OCI-M1 (cell line): ENCODE measurements at places on chromosomes 3 and 15.
A peak's percentile ranks its signal among the peaks of the same experiment; 100 is the strongest.

- DNase-seq: peak; percentile 43
Observed at GRCh38 chr3:49158103-49158709, 7.9 kb downstream of the CCDC71 start.

DNA sequence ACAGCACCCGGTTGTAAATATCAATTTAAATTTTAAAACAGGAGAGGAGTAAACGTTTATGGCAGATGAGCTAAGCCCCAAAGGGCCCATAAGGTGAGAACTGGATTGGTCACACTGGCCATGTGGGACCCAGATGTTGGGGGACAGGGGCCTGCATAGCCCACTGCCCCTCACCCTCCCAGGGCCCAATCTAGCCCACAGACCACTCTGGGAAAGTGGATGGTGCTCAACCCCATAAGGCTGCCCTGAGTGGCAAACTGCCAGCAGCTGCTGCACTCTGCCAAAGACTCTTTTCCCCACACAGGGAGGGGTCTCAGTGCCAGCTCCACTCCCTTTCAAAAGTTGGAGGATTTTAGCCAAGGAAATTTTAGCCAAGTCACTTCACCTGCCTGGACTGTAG is 42.5 kb downstream of the CCDC12 start:
- no peak for DNase-seq

GRCh38 chr3:97504463-97504862 is 260.1 kb upstream of the ARL6 start:
- no peak for DNase-seq

DNA sequence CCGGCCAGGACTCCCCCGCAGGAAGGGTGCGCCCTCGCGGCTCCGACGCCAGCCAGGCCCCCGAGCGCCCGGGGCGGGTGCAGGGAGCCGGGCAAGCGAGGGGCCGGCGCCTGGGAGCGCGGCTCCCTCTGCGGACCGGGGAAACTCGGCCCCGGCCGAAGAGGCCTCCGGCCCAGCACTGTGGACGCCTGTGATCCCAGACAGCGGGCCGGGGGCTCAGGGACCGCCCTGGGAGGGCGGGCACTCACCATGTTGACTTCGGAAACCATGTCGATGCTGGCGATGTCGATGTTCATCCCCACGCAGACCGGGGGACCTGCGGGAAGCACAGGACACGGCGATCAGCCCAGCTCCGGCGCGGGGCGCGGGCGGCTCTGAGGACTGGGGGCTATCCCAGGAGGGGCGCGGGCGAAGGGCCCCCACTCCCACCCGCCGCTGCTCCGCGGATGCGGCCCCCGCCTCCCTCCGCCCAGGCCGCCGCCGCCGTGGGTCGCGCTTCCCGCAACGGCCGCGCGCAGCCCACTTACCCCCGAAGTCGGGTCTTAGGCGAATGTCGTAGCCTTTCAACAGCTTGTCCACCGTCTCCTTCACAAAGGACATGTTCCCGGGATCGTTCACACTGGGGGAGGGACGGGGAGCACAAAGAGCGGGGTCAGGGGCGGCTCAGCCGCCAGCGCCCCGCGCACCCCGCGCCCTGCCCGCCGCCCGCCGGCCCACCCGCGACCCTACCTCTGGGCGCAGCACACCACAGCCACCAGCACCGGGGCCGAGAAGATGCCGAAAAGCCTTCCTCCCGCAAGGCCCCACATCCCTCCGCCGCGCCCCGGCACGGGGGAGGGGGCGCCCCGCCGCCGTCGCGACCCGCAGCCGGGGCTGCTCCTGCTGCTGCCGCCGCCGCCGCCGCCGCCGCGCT is at the start of gene GABRB3:
GABRB3 (minus strand) TSS at position 913 of the 913 bp plus-strand sequence.
- no peak for DNase-seq

DNA sequence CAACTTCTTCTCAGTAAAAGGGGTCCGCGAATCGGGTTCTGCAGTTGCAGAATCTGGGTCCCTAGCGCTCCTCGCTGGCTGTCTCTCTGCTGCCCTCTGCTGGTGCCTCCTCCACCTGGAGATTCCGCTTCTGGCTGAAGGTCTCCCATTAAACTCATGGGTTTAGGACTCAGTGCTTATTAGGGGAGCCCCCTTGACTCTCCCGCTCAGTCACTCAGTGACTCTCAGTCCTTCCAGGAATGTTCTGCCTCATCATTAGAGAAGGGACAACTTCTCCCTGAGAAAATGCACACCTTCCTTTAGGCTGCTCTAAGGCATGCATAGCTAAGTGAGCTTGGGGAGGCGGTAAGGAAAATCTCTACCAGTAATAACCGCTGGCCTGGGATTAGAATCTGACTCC is 7.1 kb downstream of the CPN2 start:
- peak; percentile 66 for DNase-seq

GRCh38 chr3:86046436-86047136 is 944.4 kb downstream of the VGLL3 start:
- no peak for DNase-seq

DNA sequence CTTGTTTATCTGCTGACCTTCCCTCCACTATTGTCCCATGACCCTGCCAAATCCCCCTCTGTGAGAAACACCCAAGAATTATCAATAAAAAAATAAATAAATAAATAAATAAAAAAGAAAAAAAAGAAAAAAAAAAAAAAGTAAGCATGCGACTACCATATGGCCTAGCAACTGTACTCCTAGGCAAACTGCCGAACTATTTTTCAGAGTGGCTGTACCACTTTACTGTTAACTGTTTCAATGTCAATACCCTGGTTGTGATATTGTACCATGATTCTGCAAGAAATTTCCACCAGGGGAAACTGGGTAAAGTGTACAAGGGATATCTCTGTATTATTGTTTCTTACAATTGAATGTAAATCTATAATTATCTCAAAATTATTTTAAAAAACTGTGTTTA is 41.3 kb upstream of the MAP4 start:
- DNase-seq: no peak

- peak; percentile 28 for DNase-seq
Observed at GRCh38 chr15:75456710-75457109, 5.2 kb upstream of the SIN3A start.

GRCh38 chr15:71312731-71313460 is 197.6 kb downstream of the THSD4 start:
- no peak for DNase-seq

DNA sequence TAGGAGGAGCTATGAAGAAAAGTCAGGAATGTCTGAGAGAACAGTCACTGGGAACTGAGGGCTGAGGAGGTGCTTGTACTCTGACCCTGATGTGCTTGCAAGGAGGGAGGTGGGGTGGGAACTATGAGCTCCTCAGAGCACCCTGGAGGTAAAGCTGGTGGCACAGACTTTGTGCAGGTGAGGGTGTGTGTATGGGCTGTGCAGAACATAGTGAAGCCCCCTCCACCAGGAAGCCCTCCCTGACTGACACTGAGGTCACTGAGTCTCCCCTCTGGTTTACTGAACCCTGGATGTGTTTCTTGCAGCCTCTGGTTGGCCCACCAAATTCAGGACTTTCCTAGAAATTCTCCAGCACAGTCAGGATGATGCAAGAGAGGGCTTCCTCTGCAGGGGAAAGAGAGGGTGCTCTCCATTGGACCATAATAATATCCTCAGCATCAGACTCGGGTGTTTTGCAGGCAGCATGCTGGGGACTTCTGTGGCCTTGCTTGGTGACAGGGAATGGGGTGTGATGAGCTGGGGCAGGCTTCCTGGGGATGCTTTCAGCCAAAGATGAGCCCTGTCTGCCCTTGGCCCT is 1.5 kb upstream of the ISLR start:
- DNase-seq: no peak

GRCh38 chr3:56459104-56459496 is 9.2 kb downstream of the ERC2 start:
- no peak for DNase-seq

DNA sequence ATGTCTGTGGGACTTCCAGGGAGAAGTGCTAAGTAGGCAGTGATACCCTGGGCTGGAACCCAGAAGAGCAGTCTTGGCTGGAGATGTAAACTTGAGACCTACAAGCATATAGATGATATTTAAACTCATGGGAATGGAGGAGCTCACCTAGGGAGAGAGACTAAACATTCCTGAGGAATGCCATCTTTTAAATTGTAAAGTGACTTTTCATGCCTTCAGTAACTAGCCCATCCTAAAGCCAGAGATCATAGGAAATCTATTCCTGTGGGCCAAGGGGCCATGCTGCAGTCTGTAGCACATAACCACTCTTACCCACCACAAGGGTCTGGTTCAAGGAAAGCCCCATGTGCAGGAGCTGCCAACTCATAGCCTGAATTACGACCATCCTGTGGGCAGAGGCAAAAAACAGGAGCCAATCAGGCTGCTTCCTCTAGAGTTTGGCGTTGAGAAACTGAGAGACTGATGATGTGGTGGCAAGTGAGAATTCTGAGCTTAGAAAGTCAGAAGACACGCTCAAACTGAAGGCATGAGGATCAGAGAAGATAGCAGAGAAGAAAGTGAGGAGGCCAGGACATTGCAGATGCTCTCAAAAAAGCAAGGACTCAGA is 37.5 kb downstream of the CTDSPL start:
- no peak for DNase-seq

DNA sequence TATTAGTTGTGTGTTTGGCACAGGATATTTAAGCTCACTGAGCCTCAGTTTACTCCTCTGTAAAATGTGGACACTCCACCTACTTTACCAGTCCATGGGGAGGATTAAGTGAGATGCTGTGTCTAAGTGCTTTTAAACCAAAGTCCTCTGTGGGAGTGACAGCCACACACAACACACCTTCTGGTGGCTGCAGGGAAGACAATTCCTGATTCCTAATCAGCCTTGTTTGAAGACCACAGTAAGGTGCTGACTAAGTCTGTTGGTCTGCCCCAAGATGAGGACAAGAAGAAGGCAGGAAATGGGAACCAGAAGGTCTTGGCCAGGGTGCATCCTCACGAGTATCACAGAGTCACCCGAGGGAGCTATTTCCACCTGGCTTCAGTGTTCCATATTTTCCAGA is 52.3 kb downstream of the EPHB1 start:
- DNase-seq: no peak

DNA sequence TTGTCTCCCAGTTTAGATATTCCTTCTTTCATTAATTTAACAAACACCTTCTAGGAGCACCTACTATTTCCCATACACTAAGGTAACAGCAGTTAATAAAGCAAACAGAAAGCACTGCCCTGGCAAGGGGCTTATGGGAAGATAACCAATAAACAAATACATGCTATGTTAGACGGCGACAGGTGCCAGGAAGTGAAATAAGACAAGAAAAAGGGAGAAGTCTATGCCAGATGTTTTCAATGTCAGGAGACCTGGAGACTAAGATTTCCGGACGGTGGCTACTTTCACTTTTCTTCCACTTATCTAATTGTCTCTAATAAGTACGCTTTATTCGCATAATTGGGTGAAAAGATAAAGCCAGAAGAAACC is 32.5 kb upstream of the ZNF445 start:
- peak; percentile 63 for DNase-seq

GRCh38 chr3:72666447-72666755 is 181.8 kb downstream of the SHQ1 start:
- DNase-seq: no peak

DNA sequence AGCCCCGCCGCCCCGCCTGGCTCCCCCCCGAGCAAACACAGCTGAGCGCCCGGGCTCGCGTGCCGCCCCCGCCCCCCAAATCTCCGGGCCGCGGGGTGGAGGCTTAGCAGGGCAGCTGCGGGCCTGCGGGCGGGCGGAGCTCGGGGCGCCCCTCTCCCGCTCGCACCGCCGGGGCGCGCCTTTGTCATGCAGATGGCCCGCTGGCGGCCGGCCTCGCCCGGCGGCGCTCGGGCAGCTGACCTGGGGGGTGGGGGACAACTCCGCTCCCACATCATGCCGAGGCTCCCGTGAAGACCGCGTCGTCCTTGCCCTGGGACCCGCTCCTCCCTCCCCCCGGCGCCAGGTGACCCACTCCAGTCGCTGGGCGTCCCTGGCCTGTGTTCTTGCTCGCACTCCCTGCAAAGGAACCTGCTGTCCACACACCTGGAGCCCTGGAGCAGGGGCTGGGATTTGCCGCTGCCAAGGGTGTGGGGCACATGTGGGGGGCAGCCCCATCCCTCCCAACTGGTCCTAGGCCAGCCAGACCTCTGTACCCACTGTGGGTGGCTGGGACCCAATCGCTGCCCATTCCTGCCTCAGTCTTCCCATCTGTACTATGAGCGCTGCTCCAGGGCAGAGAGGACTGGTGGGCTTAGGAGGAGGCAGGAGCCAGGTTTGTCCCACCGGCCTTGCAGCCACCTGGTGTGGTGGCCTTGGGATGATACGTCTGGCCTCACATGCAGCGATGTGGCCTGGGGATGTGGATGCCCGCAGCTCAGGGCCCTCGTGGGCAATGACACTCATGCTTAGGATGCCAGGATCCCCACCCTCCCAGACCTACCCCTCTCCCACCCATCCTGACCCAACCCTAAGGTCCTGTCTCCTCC is 33.5 kb downstream of the DNAJB8 start:
- DNase-seq: peak; percentile 20

DNA sequence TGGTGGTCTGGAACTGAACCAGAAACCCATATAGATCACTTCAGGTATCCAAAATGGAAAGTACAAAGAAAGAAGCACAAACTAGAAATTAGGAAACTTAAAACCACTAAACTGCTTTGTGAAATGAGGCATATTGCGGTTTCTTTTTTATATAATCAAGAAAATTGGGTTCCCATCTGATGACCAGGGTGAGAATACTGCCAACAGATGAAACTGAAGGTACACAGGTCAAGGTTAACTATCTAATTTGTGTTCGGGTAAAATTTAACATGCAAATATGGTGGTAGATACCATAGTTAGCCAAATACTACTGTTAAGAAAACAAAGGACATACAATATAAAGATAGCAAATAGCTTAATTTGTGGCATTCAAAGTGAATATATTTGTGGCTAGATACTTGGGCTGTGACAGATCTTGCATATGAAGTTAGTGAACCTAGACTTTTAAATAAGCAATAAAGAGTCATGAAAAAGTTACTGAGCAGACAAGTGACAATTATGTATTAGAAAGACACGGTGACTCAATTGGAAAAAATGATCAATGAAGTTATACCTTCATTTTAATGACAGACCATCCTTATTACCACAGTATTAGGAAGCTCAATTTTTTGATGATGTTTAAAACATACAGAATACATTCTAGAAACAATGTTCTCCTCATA is 127.4 kb downstream of the NR2E3 start:
- no peak for DNase-seq

DNA sequence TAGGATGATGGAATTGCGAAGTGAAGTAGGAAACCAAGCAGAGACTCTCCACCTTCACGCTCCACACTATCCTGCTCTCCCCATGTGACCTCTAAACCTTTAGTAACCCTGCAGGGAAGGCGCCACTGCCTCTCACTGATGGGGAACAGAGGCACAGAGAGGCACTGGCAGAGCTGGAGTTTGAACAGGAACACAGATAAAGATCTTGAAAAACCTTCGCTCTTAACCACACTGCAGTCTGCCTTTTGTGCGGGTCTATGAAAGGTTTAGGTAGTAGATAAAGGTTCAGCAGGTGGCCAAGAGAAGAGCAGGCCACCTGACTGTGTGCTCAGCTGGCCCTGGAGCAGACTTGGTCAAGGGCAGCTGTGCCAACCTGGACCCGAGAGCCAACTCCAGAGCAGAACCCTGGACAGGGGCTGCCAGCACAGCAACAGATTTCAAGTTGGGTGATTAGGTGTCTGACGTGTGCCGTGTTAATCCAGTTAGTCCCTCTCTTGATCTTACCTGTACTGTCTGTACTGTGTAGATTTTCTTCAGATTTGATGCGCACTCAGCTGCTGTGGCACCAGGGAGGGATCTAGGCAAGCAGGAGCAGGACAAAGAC is 15.2 kb downstream of the EIF4E3 start:
- DNase-seq: no peak
